SK-N-SH (cell line): ENCODE measurements at places on chromosomes 12 and 14. TPM values are rescaled to one million over a fixed set of nuclear protein-coding genes. Genes with fewer than 3 reads are reported as not detected.

- no peaks in the 10 kb centered on the region for H3K4me1 ChIP-seq
- no peak overlapping the region for H3K27ac ChIP-seq
- DNase-seq = no peak
- H3K4me3 ChIP-seq = no peak overlapping the region
These were observed 286.8 kb upstream of the AMIGO2 start for GRCh38 chr12:47366579-47366978.

DNA sequence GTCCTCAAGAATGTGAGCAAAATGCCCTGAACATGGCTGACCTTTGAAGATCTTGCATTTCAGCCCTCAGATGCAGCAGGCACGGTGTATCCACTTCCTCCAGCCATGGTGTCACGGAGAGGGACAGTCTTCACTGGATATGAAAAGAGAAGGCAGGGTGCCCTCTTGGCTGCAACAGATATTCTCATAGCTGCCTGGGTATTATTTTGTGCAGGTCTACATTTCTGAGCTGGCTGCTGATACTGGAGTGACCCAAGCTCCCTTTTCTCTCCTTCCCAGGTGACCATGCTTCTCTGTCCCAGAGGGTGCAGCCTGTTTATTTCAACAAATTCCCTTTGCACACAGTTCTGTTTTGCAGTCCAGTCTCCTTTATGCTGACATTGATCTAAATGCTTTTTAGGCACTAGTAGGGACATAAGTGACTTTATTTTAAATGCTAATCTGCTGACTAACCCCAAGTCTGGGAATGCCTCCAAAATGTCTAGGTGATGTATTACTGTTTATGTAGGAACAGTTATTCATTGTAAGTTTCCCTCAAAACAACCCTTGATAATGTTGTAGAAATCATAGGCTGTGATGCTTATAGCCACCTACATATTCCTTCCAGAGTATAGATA lies 17.4 kb upstream of the PYGL start:
- peak overlapping the region; percentile 31; the same call in 1 of the 2 replicates for H3K4me3 ChIP-seq
- H3K4me1 ChIP-seq = peaks cover 51% of the 10 kb centered on the region
- no peaks in the 10 kb centered on the region for H3K27me3 ChIP-seq
- no peaks in the 10 kb centered on the region for H3K36me3 ChIP-seq
- H3K27ac ChIP-seq = peak overlapping the region; percentile 87

Gene KERA
- polyA plus RNA-seq = not detected in 2 replicates

DNA sequence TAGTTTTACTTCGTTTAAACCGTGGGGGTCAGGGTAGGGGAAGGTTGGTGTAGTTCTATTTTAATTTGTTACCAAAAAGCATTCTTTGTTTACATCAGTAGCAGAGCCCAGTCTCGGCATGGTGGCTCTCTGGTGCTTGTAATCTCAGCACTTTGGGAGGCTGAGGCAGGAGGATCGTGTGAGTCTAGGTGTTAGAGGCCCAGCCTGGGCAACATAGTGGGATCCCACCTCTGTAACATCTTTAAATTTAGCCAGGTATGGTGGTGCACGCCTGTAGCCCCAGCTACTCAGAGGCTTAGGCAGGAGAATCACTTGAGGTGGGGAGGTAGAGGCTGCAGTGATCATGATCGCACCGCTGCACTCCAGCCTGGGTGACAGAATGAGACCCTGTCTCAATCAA lies 2.2 kb downstream of the LRRC43 start:
- H3K27me3 ChIP-seq = no peaks in the 10 kb centered on the region
- no peaks in the 10 kb centered on the region for H3K36me3 ChIP-seq
- DNase-seq = no peak
- no peak overlapping the region for H3K27ac ChIP-seq

Gene B3GNT4
- polyA plus RNA-seq = 0.81 and 0.84 TPM in 2 replicates

- peaks cover 33% of the 10 kb centered on the region for H3K27me3 ChIP-seq
- DNase-seq = no peak
- H3K36me3 ChIP-seq = no peaks in the 10 kb centered on the region
- no peak overlapping the region for H3K4me3 ChIP-seq
- H3K27ac ChIP-seq = no peak overlapping the region
These were observed 10.7 kb upstream of the LHX5 start for GRCh38 chr12:113482334-113482733.

DNA sequence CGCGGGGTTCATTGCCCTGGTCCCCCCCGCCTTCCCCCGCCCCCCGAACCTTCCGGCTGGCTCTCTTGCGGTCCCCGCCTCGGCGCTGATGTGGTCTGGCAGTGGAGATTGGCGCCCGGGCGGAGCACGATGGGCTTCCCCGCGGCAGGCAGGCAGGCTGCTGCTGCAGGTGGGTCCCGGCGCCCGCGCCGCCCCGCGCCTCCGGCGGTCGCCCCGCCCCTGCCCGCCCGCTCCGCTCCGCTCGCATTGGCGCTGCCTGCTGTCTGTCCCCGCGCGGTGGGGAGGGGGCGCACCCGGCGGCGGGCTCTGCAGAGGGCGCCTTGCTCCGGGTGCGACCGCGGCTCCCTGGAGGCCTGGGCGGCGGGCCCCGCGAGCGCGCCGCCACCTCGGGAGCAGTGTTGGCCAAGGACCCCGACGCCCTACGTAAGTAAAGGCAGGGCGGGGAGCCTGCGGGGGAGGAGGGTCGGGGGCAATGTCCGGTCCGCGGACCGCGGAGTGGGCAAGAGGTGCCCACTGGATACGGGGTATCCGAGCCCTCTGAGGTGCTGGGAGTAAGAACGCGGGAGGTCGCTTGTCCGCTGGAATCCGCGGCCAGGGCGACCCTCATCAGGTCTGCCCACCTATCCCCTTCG lies at the start of gene AKAP5:
Gene AKAP5 (plus strand): TSS at position 309 of the 632 bp plus-strand sequence. CDS start 2,896 bp downstream, outside the sequence.
- 0 out of 2 replicates have a peak, but pooled peaks cover 5% of the 10 kb centered on the region for H3K36me3 ChIP-seq
- DNase-seq = peak; percentile 96
- H3K4me3 ChIP-seq = peak within 1 kb of the TSS; percentile 68
- no peaks in the 10 kb centered on the region for H3K27me3 ChIP-seq

Gene RAB2B
- polyA plus RNA-seq = 24.4 and 41.2 TPM in 2 replicates

DNA sequence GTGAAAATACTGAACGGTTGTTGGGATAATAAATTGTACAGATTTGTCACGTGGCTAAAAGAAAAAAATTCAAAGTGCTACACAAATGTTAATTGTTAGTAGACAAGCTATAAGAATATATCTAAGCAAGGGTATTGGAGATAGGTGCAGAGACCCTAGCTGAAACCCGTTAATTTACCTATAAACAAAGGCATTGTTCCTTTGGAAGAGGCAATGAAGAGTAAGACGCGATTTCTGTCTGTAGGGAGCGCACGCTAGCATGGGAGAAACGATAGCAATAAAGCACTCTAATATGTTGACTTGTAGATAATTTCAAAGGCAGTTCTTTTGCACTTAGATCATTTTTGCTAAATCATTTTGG lies 565 bp downstream of the CCDC77 start:
- peak overlapping the region; percentile 54 for H3K27ac ChIP-seq
- peak; percentile 32 for DNase-seq
- peaks cover 3% of the 10 kb centered on the region for H3K4me1 ChIP-seq
- peak overlapping the region; percentile 83 for H3K4me3 ChIP-seq
- no peaks in the 10 kb centered on the region for H3K27me3 ChIP-seq
- H3K36me3 ChIP-seq = no peaks in the 10 kb centered on the region

DNA sequence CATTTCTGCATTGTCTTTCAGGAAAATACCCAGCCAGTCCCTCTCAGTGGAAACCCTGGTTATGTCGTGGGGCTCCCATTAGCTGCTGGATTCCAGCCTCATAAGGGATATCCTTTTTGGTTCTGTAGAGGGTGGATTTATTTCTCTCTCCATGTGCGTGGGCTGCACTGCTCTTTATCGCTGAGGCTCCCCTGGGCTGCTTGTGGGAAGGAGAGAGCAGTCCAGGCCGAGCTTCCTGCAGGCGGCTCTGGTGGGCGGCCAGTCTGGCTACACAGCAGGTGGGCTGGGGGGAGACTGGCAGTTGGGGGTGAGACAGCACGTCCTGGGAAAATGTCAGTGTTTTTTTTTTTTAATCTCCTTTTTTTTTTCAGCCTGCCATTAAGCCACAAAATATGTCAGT lies 27.6 kb downstream of the TCTN1 start:
- DNase-seq = no peak
- H3K27ac ChIP-seq = no peak overlapping the region
- no peaks in the 10 kb centered on the region for H3K27me3 ChIP-seq
- no peaks in the 10 kb centered on the region for H3K36me3 ChIP-seq
- H3K4me1 ChIP-seq = peaks cover 15% of the 10 kb centered on the region; the same call in 1 of the 2 replicates
- H3K4me3 ChIP-seq = no peak overlapping the region

Gene LUM
- polyA plus RNA-seq = 30.6 and 50.2 TPM in 2 replicates

- no peak overlapping the region for H3K27ac ChIP-seq
- no peak overlapping the region for H3K4me3 ChIP-seq
- no peaks in the 10 kb centered on the region for H3K4me1 ChIP-seq
- no peak for DNase-seq
- no peaks in the 10 kb centered on the region for H3K36me3 ChIP-seq
These were observed 466.4 kb downstream of the MED13L start for GRCh38 chr12:115811045-115811444.
